ENCODE measurements at places on chromosomes 12 and 14. TPM values are rescaled to one million over a fixed set of nuclear protein-coding genes. Genes with fewer than 3 reads are reported as not detected.

Gene RFX4
- not detected for total RNA-seq

Gene TMEM52B
- 10.4 TPM for total RNA-seq

Gene RFLNA
- total RNA-seq = 0.18 TPM

Gene NDRG2
- total RNA-seq = not detected

Gene FBRSL1
- 5.1 TPM for total RNA-seq

Gene CD69
- 2.6 TPM for total RNA-seq

Gene PRPF39
- 25.2 TPM for total RNA-seq

Gene RIMBP2
- total RNA-seq = not detected

Gene SPSB2
- 12.8 TPM for total RNA-seq

Gene ADAM21
- 0.86 TPM for total RNA-seq

Gene GLIPR1L2
- 0.18 TPM for total RNA-seq

Gene MYRFL
- total RNA-seq = not detected

Gene MED13L
- total RNA-seq = 50.7 TPM

Gene ALDH1L2
- total RNA-seq = 80.8 TPM

Measured in myometrial cell (primary cell).